ENCODE measurements at places on chromosomes 1 and 21.

DNA sequence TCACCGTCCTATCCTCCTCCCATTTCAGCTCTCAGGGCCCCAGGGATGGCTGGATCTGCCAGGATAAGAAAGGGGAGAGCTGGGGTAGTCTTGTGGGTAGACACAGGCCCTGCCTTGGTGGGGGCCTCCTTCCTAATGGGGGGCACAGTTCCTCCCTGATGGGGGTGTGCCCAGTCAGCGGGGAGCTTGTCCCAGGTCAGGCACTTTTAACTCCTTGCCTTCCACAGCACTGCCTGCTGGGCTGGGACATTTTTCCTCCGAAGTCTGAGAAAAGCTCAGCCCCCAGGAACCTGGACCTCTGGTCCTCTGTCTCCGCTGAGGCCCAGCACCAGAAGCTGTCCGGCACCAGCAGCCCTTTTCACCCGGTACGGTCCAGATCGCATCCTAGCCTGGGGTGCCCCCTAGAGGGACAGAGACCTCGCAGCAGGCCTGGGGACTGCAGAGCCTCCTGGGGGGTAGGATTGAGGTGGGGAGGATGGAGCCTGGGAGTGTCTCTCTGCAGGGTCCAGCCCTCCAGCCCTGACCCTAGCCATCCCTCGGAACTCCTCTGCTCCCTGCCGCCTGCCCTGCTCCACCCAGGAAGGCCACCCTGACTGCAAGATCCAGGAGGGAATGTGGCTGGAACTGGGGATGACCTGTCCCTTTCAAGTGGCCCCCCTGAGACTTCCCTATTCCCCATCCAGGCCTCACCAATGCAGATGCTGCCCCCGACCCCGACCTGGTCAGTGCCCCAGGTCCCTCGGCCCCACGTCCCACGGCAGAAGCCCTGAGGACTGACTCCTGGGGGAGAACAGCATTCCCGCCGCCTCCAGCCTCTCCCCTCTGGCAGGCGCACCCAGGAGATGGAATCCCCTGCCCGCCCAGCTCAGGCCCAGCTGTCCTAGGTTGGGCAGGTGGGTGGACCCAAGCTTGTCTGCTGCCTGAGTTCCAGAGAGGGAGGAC, 12.0 kb downstream of the MIIP start:
- DNase-seq = no peak

DNA sequence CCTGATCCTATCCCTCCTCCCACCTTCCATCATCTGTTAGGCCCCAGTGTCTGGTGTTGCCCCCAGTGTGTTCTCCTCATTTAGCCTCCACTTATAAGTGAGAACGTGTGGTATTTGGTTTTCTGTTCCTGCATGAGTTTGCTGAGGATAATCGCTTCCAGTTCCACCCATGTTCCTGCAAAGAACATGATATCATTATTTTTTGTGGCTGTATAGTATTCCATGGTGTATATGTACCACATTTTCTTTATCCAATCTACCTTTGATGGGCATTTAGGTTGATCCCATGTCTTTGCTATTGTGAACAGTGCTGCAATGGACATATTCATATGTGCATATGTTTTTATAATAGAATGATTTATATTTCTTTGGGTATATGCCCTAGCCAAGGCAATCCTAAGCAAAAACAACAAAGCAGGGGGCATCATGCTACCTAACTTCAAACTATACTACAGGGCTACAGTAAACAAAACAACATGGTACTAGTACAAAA, 142.9 kb downstream of the TNFSF18 start:
- no peak for DNase-seq

DNA sequence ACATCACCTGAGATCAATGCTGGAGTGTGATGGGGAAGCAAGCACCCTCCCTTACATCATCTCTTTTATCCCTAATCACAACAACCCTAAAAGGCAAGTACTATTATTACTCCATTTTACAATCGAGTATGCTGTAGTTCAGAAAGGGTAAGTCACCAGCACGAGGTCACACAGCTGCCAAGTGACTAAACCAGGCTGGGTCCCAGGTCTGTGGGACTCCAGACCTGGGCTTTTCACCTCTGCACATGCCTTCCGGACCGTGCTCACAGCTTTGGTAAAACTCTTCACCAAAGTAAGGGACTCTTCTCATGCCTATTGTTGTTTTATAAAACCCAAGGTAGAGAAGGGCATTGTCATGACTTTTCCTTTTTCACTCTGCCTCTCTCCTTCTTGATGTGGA, 130.9 kb downstream of the DMRTB1 start:
- DNase-seq = no peak

DNA sequence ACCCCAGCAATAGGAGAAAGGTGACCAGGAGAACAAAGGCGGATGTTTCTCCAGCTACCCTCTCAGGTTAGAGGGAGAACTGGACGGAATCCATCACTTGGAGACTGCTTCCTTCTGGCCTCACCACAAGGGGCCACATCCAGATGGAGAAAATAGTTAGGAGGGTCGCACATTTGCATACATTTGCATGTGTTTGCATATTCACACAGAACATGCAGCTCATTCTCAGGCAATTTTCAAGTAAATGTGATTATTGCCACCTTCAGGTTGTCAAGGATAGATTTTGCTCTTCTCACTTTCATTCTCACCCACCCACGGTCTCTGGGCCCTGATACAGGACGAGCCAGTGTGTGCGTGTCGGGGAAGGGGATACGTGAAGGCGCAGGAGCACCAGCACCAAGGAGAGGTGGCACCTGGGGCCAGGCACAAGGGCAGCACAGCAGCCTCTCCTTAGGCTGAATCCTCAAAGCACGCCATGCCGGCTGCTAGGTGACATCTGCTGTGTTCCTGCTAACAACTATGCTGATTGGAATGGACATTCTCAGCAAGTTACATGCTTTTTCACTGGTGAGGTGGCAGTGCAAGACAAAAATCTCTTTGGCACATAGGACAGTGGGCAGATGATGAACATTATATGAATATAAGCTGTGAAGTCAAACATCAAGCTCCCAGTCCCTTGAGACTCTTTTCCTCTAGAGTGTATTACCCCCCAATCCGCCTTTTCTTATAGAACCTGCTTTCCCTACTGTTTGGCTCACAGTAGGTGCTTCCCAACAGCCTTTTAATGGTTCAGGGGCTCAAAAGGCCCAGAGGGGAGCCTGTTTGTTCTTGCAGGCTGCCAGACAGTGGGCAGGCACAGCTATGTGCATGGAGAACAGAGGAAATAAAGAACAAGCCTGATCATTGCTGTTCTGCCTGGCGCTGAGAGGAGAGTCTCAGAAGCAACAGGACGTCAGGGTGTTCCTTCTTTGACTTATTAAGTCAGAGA, 14.3 kb downstream of the ACKR1 start:
- DNase-seq = no peak

- DNase-seq = no peak
Measured at GRCh38 chr1:226672339-226672762, 66.7 kb downstream of the ITPKB start.

DNA sequence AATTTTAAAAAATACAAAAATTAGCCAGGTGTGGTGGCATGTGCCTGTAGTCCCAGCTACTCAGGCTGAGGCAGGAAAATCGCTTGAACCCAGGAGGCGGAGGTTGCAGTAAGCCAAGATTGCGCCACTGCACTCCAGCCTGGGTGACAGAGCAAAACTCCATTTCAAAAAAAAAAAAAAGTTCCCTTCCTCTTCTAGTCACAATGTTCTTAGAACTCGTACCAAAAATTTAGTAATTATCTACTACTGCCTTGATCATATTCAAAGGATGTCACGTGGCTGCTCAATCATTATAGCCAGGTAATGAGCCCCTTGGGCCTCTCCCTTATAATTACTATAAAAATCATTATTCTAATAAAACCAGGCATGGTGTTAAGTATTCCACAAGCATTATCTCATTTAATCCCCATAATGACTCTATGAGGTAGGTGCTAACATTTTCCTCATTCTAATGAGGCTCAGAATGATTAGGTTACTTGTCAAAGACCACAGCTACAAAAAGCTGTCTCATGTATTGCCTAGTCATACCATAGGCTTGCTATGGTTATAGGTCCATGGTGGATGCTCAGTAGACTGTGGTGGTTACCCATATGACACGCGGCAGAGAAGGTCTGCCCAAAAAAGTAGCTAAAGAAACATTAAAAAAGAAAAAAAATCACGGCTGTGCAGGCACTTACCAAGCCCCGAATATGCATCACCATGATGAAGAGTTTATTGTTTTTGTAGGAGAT, 15.5 kb upstream of the PPP1R15B start:
- no peak for DNase-seq

GRCh38 chr1:78052685-78053405, 7.1 kb downstream of the GIPC2 start:
- no peak for DNase-seq

DNA sequence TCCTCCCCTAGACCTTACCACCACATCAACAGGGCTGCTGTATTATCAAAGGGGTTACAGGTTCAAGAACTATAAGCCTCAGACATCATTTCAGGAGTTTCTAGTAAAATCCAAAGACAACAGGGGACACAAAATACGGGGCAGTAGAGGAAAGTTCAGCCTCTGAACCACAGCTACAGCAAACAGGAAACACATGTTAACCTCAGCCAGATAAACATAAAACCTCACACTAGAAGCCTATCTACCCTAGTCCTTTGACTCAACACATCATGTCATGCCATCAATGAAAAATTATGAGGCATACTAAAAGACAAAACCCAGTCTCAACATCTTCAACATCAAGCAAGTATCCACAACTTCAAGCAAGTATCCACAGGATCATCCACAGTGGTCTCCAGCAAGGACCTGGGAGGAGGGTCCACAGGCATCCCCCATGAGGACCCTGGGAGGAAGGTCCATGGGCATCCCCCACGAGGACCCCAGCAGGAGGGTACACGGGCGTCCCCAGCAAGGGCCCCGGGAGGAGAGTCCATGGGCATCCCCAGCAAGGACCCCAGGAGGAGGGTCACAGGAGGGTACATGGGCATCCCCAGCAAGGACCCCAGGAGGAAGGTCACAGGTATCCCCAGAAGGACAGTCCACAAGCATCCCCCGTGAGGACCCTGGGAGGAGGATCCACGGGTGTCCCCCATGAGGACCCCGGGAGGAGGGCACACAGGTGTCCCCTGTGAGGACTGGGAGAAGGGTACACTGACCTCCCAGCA, 440.0 kb downstream of the MATN1 start:
- DNase-seq = no peak

DNA sequence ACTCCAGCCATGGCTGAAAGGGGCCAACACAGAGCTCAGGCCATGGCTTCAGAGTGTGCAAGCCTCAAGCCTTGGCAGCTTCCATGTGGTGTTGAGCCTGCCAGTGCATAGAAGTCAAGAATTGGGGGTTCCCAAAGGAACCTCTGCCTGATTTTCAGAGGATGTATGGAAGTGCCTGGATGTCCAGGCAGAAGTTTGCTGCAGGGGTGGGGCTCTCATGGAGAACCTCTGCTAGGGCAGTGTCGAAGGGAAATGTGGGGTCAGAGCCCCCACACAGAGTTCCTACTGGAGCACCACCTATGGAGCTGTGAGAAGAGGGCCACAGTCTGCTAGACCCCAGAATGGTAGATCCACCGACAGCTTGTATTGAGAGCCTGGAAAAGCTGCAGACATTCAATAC, 29.8 kb upstream of the CD55 start:
- no peak for DNase-seq

- no peak for DNase-seq
Measured at GRCh38 chr1:205168291-205168690, 43.2 kb downstream of the DSTYK start.

GRCh38 chr1:182366596-182366995, 25.0 kb downstream of the GLUL start:
- no peak for DNase-seq

GRCh38 chr1:209863766-209864485, 36.2 kb downstream of the UTP25 start:
- DNase-seq = no peak

- DNase-seq = no peak
Measured at GRCh38 chr1:161933592-161934588, 89.8 kb downstream of the OLFML2B start.

DNA sequence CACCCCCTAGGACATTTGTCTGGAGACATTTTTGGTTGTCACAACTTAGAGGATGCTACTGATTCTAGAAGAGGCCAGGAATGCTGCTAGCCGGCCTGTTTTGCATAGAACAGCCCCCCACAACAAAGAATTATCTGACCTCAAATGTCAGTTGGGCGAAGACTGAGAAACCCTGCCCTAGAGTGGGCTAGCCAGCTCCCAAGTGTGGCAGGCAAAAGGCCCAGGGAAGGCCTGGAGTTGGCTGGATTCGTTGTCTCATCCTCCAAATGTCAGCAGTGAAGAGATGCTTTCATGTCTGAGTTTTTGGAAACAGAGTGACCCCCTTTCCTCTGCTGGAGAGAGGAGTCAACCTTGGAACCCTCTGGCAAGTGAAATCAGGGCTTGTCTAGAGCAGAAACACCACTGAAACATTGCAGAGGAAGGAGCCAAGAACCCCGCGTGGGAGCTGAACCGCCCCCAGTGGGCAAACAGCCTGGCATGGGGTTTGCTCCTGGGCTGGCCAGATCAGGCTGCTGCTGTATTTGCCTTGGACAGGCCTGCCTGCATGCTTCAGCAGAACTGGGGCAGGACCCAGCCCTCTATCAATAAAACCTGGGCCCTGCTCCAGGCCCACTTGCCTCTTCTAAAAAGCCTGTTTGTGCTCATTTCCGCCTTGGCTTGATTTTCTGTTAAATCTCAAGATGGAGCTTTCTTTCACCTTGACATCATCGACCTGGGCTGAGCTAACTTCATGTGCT, 32.9 kb downstream of the RASSF5 start:
- DNase-seq = peak; percentile 82

- no peak for DNase-seq
Measured at GRCh38 chr1:244393604-244394176, 58.0 kb downstream of the ADSS2 start.

DNA sequence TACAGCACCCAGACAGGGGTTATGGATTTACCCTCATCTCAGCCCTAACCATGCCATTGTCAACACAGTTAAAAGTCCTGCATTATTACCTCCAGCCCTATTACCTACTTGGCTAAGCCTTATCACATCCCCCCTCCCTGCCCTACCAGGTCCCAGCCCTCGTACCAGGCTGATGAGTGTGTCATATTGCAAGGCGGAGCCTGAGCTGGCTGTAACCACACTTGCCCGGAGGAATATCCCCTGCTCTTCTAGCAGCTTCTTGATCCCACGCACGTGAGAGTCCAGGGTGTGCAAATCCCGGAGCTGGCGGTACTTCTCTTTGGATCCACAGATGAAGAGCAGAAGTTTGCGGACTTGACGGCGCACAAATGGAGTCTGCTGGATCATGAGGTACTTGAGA, 87.4 kb downstream of the UBR4 start:
- no peak for DNase-seq

DNA sequence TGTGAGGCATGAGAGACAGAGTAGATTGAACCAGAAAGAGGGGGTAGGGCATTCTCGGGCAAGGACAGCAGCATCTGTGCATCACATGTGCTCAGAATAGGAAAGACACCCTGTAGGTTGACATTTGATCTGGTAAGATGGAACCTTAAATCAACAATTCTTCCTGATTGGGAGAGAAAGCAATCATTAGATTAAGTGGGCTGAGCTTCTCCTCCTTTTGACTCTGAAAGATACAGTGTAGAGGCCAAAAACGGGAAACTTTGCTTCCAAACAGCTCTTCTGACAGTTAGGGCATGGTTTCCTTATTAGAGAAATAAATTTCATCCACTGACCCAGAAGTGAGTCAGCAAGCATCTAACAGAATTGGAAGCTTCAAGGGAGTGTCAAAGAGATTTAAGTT, 9.7 kb downstream of the KIF14 start:
- no peak for DNase-seq

Data from NCI-H2029 treated with DMSO at 0.1 percent for 48 hours (cell line).